ENCODE measurements at places on chromosomes 1 and 21.
A peak's percentile ranks its signal among the peaks of the same experiment; 100 is the strongest.

GRCh38 chr1:41633764-41634163, 149.3 kb upstream of the EDN2 start:
- DNase-seq, result no peak

DNA sequence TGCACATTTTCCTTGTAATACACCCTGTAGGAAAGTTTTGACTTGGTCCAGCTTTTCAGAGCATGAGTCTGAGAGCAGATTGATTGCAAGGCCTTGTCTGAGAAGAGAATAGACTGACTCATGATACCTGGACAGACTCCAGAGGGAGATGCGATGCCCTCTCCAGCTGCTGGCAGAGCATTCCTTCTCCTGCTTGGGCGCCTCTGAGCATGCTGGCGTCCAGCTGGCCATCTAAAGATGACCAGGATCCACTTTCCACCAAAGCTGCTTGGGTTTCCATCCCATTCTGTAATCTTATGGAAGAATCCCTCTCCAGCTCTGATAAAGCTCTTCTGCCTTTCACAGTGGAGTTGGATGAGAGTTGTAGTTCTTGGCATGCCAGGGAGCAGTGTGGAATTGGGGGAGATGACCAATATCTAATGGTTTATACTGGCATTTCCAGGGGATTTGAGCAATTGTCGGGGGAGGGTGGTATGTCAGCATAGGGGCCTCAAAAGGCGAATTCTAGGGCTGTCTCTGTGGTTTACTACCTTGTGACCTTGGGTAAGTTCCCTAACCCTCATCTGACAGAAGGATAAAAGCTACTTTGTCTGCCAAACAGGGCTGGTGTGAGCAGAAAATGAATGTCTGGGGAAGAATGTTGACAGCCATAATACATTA, 19.5 kb downstream of the SZRD1 start:
- DNase-seq, result no peak

DNA sequence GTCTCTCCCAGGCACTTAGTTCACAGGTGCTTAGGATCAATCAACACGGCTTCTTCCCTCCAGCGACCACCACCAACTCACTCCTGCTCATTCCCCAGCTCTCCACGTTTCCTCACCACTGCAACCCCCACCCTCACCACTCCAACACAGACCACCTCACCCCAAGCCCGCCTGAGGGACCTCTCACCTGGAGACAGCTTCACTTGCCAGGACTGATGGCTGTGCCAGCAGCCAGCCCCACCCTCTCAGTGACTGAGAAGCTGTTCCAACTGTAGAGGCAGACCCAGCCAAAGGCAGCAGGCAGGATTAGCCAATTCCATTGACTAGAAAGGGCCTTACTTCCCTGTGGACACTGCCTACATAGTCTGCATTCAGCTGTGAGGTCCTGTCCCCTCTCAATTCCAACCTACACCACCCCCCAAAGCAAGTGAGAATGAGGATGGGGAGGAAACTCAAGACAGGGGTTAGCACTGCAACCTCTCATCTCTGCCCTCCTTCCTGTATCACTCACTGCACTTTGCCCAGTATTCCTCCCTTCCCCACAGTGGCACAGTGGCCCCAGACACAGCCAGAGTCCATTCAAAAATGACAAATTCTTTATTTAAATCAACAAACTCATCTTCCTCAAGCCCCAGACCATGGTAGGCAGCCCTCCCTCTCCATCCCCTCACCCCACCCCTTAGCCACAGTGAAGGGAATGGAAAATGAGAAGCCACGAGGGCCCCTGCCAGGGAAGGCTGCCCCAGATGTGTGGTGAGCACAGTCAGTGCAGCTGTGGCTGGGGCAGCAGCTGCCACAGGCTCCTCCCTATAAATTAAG, 7.6 kb downstream of the TAGLN2 start:
- DNase-seq, result no peak

GRCh38 chr1:4005431-4005830, 105.4 kb upstream of the C1orf174 start:
- no peak for DNase-seq

DNA sequence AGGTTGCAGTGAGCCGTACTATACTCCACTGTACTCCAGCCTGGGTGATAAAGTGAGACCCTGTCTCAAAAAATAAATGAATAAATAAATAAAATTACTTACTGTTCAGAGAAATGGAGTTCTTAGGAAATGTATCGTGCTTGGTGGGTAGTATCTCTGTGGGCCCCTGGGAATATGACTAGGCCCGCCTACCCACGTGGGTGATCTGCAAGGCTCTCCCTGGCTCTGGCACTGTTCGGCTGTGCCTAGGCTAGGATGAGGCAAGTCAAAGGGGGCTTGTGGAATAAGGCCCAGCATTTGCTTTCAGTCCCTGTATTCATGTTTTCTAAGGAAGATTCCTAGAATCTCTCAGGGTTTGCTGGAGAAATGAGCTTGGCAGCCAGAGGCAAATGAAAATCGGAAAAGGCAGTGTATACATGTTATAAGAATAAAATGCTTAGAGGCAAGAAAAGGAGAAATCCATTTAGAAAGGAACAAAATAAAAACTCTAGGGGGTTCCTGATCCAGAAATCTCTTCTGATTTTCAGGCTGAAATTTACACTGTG, 4.5 kb upstream of the CSRP1 start:
- DNase-seq, result no peak

GRCh38 chr21:14414932-14415508, 32.1 kb upstream of the HSPA13 start:
- DNase-seq, result no peak

DNA sequence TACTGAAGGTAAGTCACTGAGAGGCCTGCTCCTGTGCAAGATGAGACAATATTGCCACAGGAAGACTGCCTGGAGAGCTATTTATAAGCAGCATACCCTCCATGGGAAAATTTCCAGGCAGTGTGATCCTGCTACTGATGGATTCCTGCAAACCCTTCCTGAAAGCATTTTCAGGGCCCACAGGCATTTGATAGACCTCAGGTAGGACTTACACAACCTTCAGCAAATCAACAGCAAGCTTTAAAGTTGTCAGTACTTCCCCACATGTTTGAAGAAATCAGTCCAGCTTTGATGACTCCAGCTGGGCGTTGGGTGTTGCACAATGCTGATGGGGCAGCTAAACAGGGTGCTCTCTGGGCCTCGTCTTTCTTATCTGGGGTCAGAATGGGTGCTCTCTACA, 108.8 kb downstream of the PLXNA2 start:
- DNase-seq, result no peak

DNA sequence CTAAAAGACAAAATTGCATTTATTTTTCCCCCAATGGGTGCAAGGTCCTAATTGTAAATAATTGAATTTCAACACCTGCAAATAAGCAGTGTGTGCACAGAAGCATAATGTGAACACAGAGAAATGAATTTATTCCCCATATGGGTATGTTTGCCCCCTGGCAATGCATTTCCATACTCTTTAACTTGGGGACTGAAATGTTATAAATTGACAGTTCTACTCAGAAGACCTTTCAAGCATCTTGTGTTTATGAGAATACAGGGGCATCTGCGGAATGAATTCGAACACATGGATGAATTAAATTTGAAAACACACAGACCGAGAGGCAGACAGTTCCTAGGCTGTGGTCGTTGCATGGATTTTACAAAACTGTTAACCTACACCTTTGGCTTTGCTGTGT, 3.5 kb downstream of the PBX1 start:
- DNase-seq, result no peak

GRCh38 chr1:108050158-108050557, 85.2 kb upstream of the VAV3 start:
- no peak for DNase-seq

DNA sequence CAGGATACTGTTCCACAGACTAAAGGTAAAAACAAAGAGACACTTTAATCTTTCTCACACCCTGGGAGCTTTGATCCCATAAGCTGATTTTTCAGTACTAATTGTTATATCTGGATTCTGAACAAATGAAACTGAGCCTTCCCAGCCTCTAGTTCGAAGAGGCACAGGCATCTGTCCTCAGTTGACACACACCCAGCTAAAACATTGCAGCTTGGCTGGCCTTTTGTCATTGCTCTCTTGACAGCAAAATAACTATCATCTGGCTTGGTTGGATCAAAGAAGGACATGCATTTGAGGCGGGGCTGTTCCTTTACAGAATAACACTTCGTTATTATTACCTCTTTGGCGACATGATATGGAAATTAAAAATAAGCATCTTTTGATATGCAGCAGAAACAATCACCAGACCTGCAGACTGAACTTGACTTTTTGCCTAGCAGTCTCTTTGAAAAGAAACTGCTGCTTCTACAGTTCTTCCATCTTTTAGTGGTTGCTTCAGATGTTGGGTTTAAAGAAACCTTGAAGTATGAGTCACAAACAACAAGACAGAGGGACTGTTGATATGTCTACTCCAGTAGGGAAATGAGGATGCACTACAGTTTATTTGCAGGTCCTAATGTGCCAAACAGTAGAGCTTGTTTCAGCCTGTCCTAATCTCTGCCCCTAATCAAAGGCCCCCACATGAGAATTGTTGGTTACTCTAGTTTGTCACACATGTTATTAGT, 166.5 kb downstream of the TPR start:
- DNase-seq, result no peak

GRCh38 chr1:194476872-194477271, 1290.5 kb upstream of the B3GALT2 start:
- DNase-seq, result no peak

- DNase-seq, result no peak
Observed at GRCh38 chr1:11722538-11722937, 13.4 kb upstream of the AGTRAP start.

DNA sequence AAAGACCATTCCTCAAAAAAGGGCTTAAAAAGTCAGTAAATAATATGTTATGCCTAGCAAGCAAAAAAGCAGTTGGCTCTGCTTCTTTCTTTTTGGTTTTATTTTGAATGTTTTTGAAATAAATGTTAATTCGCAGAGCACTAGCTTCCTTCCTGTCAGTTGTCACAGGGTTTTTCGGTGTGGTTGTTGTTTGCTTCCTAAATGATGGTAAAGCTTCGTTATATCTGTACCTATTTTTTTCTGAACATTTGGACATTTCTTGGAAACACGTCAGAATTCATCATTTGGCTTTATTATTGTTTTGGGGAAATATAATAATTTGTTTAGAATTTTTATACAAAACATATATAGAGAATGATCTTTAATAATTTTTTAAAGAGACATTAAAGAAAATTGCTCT, 351.9 kb upstream of the SGIP1 start:
- DNase-seq, result no peak

- DNase-seq, result no peak
Observed at GRCh38 chr1:81950037-81950436, 149.3 kb downstream of the ADGRL2 start.

- no peak for DNase-seq
Observed at GRCh38 chr1:234240680-234241079, 132.6 kb upstream of the COA6 start.

- no peak for DNase-seq
Observed at GRCh38 chr1:220300442-220301121, 28.3 kb upstream of the RAB3GAP2 start.

- peak; percentile 64 for DNase-seq
Observed at GRCh38 chr1:22048351-22049192, 3.9 kb upstream of the CDC42 start.

DNA sequence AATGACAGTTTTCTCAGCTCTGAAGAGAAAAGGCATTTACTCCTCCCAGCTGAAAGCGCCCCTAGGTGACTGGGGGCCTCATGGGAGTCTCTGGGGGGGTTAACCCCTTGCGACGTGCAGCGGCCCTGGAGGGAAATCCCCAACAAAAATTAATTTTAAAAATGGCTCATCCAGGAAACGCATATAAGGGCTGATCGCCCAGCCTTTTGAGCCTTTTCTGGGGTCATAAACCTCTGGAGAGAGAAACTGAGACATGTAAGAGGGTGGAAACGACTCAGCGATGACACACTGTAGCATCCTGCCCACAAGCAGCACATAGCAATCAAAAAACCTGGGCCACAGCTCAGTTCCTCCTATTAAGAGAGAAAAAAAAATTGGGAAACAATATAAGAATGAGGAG, 20.4 kb upstream of the HPDL start:
- DNase-seq, result peak; percentile 48

DNA sequence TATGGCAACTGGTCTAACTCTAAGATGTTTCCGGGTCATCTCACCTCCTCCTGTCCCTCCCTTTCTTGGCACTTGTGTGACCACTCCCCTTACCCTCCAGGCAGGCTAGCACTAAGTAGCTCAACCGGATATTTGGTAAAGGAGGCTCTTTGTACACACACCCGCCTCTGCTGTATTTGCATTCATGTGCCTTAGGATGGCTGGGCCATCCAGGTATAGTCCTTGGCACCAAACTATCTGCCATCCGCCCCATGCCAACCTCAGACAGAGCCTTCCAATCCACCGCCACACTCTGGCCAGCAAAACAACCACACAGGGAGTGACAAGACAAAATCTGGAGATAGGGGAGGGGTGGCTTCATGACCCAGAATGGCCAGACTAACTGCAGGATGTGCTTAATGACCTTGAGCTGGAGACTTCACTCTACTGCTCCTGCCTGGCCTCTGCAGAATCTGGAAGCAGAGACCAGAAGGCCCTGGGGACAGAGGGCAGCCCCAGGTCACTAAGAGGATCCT, 59.5 kb downstream of the CDK18 start:
- no peak for DNase-seq

DNA sequence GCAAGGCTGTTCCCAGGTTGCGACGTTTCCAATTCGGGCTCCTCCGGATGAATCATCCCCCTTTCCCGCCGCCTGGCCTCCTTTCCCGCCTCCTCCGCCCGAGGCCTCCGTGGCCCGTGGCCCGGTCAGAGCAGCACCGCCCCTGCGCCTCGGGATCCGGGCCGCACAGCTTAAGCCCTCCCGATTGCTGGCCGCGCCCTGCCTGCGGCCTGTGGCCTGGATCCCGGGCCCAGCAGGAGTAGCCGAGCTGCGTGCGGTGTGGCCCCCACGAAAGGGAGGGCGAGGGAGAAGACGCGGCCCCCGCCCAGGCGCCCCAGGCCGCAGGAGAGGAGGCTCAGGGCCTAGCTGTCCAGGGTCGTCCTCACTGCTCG, 1.0 kb downstream of the TMEM200B start:
- DNase-seq, result no peak

GRCh38 chr1:41862384-41863221, 56.1 kb downstream of the HIVEP3 start:
- peak; percentile 60 for DNase-seq
